Stimulated activated CD4-positive, alpha-beta T cell treated with anti-CD3 and anti-CD28 coated beads, Interleukin-2, amount 100 ng/mL, for 24 hours (primary cell): ENCODE measurements at places on chromosomes 3 and 15.
A peak's percentile ranks its signal among the peaks of the same experiment; 100 is the strongest.

DNA sequence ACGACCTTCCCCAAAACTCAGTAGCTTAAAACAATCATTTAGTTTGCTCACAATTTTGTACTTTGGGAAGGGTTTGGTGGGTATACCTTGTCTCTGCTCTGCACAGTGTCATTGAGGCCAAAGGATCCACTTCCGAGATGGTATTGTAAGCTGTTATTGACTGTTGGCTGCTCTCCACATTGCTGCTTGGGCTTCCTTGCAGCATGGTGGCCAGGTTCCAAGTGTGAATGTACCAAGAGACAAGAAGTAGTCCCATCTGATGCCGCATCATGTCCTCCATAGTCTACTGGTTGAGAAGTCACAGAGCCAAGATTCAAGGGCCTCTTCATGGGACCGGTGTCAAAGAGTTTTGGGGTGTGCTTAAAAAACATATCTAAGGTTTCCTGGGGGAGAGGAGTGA is 268.5 kb downstream of the PLCL2 start:
- DNase-seq = no peak

DNA sequence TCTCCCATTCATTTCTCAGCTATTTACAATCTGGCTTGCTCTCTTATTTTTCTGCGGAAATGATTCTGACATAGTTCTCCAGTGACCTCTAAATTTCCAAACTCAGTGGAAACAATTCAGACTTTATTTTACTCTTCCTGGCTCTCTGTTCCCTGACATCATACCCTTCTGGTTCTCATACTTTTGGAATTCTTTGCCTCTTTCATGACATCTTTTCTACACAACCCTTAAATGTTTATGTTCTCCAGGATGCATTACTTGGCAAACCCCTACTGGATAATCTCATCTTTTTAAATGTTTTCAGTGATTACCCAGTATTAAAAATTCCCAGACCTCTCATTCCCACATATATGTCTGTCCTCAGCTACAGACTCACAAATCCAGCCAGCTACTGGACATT is 23.9 kb upstream of the PLSCR4 start:
- DNase-seq = no peak

DNA sequence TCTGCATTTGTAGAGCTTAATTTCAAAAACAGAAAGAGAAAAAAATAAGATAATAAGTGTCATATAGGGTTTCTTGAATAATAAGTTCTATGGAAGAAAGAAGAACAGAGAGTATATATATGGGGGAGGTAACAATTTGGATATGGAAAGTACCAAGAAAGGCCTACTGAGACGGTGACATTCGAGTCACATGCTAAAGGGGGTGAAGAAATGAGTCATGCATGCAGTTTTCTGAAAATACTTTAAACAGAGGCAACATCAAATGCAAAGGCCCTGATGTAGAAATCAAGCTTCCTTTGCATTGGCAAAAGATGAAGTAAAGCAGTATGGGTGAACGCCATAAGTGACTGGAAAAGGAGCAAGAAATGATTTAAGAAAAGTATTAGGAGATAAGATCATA is 371.6 kb upstream of the ZNF385D start:
- no peak for DNase-seq

GRCh38 chr15:56533731-56534403 is 68.9 kb upstream of the MNS1 start:
- DNase-seq = no peak

DNA sequence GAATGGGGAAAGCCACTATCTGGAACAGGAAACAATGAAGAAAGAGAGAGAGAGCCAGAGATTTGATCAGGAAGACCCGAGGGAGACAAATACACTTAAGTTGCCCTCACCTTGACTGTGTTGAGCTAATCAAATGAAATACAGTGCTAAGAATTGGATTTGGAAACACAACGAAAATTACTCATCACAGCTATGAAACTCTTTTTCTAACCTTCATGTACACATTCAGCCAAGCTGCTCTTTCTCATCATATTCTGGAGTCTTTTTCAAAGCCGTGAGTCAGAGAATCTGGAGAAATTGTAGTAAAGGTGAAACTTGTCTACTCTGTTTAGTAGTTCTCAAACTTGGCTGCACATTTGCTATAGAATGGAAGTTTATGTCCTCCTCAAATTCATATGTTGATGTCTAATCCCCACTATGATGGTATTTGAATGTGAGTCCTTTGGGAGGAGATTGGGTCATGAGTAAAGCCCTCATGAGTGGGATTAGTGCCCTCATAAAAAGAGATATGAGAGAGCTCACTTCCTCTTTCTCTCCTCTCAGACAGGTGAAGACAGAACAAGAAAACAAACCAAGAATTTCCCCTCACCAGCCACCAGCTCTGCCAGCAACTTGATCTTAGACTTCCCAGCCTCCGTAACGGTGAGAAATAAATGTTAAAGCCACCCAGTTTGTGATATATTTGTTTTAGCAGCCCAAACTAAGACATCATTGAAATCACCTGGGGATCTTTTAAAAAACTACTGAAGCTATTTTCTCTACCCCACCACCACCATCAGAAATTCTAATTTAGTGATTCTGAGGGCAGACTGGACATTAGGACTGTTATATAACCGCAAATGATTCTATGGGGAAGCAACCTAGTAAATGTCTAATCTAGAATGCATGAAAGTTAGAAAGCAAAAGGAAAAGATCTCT is 143.6 kb upstream of the GRM7 start:
- DNase-seq = no peak

DNA sequence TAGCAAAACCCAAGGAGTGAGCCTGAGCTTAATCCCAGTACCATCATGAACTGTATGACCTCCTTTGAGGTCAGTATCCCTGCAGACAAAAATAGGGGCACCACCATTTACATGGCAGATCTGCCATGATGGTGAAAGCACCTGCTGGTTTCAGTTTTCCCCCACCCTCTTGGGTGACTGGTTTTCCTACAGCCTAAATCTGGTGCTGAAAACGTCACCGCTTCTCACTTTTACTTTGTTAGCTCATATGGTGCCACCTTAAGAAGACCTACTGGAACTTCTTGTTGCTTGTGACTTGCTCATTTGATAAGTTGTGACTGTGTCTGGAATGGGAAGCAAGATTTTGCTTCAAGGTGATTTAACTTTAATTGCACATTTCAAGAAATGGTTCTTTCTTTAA is 5.1 kb downstream of the PPP1R2 start:
- peak; percentile 42 for DNase-seq

DNA sequence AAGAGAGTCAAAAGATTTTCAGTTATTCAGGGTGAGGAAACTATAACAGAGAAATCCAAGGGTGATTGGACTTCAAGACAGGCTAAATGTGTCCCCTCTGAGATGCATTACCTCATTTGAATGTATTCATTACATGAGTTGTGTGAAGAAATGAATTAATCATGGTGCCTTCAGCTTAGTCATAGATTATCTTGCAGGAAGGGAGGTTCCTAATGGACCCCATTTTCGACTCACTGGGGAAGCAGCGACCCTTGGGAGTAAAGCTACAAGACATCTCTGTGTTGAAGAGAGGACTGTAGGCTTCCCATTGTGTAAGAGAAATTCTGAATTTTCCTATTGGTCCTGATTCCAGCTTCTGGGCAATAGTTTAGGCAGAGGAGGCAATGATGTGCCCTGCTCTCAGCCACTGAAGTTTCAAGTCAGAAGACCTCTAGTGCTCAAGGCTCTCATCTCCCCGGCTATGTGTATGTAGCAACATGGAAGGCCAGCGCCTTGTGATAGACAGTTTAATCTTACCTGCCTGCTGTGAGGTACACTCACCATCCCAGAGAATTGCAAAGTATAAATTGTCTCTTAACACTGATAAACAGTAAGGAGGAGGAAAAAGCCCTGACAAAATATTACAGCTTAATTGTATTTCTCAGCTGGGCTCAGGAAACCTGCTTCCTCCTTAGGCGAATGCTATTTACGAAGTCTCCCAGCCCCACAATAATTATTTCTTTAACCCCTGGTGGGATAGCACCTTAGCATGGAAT is 133.8 kb downstream of the PDCD6IP start:
- no peak for DNase-seq

GRCh38 chr3:123067689-123068600 is 1.1 kb downstream of the PDIA5 start:
- DNase-seq = peak; percentile 40

GRCh38 chr3:7487763-7488162 is 626.8 kb downstream of the GRM7 start:
- no peak for DNase-seq

DNA sequence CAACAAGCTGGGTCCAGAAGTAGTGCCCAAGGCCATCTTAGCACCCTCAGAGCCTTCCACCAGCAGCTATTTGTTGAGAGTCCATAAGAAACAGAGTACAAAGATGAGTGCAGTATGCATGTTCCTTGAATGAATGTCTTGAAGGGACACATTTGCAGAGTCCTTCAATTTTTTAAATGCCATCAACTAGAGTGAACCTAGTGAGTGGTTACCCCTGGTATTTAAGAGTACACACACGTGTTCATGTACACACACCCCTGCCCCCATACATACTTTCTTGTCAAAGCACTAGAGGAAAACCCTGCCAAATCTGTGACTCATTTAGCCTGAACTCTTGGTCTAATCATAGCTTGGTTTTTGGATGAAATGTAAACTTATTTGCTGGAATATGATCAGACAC is 84.5 kb upstream of the GALNT15 start:
- DNase-seq = no peak

- DNase-seq = no peak
Observed at GRCh38 chr15:86061581-86061980, 18.1 kb upstream of the AGBL1 start.

DNA sequence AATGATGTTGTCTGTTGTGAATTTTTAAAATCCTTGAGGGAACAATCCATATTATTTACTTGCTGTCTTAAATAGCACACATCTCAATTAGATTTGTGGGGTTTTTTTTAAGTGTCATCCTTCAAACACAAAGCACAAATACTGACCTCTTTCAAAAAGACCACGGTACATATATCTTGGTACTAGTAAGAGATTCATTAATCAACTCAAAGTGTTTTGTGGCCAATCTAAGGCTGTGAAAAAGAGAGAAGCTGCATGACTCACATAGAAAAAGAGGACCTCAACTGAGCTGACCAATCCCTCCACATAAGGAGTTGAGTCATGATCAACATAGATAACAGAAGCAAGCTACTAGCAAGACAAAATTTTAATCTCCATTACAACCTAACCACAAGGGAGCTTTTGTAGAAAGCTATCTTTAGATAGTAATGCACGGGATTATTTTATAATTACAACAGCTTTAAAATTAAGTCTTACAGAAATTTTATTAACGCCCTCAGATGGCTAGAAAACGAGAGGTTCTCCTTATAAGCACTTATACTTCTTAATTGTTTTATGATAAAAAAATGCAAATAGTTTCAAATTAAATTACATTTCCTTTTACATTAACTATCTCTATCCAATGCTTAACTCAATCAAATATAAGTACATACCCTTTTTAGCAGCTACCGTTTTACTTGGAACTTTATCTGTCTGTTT is 60.5 kb downstream of the TOP2B start:
- no peak for DNase-seq

- no peak for DNase-seq
Observed at GRCh38 chr3:188822004-188822403, 349.8 kb upstream of the TPRG1 start.

DNA sequence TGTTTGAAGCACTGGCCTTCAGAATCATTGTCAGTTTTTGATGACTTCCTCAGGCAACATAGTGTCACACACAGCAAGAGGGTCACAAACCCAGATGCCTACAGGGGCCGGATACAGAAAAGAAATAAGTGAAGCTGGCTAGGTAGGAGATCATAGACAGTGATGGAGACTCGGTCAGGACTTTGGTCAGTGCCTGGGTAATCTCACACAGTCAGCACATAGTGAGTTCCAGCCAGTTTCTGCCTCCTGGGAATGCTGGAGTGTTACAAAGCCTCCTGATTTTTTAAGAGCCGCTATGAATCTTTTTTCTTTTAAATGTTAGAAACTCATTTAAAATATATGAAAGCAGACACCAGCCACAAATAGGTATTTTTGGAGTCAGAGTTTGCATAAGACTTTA is 399.1 kb downstream of the IL5RA start:
- DNase-seq = no peak

DNA sequence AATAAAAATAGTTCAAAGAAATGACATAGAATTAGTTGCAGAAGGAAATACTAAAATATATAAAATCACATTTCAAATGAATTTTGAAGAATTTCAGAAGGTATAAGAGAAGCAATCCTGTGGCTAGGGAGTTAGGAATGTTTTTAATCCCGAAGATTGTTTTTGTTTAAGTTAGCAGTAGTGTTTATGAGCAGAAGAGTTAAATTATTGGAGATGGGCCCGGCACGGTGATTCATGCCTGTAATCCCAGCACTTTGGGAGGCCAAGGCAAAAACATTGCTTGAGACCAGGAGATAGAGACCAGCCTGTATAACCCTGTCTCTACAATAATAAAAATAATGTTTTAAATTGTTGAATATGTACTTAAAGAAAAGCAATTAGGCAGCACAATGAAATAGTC is 432.5 kb downstream of the MFSD1 start:
- DNase-seq = no peak

- no peak for DNase-seq
Observed at GRCh38 chr3:101591071-101591470, 17.1 kb downstream of the PCNP start.

GRCh38 chr3:45817831-45818522 is 21.6 kb upstream of the SLC6A20 start:
- DNase-seq = no peak

DNA sequence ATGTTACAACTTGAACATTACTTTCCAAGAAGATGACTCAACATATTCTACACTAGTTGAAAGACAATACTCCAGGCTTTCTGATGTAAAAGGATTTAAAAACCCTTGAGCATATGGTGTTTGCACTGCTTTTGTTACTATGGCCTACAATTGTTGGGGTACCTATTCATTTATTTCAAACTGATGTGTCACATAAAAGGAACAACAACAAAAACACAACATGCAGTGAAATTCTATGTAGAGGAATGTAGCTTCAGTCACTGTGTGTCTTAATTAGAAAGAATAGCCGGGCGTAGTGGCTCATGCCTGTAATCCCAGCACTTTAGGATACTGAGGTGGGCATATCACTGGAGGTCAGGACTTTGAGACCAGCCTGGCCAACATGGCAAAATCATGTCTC is 1.6 kb downstream of the SPATA16 start:
- DNase-seq = no peak

- DNase-seq = no peak
Observed at GRCh38 chr3:165854696-165855095, 17.5 kb upstream of the BCHE start.

DNA sequence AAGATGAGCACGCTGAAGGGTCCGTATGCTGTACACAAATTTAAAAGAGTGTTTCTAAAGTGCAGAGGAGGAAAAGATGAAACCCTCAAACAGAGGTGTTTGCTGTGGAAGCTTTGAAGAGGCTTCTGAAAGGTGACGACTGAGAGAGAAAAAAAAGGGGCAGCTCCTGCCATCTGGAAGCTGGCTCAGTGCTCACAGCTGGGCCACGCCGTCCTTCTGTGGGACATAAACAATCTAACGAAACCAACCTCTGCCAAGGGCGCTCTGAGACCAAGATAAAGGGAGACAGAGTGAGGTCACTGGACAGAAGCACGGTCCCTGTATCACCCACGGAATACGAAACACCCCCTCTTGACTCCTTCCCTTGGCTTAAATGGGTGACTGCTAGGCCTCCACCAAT is 96.3 kb upstream of the SLC6A6 start:
- DNase-seq = no peak
